Caco-2 (cell line): ENCODE measurements at places on chromosomes 12 and 14.

GRCh38 chr14:94376108-94376975 lies 12.1 kb downstream of the SERPINA1 start:
- DNase-seq, result no peak

DNA sequence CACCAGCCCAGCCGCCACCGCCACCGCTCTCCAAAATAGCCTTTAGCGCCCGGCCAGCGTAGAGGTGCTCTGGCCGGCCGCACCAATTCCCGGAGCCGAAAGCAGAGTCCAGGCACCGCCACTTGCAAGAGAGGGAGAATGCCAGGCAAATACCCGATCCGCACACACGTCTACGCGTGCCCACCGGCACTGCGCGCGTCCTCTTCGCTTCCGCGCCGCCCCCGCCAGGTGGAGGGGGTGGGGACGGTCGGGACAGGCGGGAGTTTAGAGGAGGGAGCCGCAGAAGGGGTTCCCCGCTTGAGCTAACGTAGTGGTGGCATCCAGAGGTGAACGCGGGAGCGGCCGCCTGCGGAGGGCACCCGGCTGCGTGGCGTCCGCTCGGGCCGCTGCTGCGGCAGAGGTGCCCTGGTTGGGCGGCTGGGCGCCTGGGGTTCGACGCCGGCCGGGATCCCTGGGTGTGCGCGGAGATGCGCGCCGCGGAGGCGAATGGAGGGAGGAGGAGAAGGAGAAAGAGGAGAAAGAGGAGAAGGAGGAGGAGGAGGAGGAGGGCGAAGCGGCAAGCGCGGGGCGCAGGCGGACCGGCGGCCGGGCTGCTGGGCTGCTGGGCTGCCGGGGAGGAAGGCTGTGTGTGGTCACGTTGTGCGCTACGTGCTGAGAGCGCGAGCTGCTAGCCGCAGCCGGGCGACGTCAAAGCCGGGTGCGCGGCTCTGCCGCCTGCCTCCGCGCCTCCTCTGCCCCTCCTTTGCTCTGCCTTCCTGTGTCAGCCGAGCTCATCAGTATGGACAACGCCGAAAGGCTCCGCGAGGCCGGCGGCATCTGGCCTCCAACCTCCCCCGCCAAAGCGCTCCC lies at the start of gene MDGA2:
Gene MDGA2 (minus strand): TSS at position 140 of the 849 bp plus-strand sequence.
- DNase-seq, result no peak

DNA sequence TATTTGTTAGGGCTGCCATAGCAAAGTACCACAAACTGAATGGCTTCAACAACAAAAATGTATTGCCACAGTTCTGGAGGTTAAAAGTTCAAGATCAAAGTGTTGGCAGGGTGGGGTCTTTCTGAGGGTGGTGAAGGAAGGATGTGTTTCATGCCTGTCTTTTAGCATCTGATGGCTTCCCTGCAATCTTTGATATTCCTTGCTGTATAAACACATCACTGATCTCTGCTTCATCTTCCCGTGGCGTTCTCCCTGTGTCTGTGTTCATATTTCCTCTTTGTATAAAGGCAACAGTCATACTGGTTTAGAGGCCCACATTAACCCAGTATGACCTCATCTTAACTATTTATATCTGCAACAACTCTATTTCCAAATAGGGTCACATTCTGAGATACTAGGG lies 167.5 kb downstream of the BTG1 start:
- no peak for DNase-seq

DNA sequence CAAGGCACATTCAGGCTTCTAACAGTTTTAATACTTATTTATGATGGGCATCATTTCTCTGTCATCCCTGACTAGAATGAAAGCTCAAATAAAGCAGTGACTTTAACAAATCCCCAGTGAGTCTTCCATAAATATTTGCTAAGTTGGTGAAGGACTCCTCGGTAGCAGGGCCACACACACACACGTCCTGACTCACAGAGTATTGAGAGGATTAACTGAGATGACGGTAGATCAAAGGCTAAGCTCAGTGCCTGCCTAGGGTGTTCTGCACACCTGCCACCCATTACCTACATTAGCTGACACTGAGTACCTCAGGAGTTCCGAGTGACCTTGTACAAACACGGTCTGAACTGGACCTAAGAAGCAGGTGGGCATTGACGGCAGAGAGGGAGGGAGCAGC lies 197.3 kb upstream of the SFSWAP start:
- DNase-seq, result peak; percentile 12

DNA sequence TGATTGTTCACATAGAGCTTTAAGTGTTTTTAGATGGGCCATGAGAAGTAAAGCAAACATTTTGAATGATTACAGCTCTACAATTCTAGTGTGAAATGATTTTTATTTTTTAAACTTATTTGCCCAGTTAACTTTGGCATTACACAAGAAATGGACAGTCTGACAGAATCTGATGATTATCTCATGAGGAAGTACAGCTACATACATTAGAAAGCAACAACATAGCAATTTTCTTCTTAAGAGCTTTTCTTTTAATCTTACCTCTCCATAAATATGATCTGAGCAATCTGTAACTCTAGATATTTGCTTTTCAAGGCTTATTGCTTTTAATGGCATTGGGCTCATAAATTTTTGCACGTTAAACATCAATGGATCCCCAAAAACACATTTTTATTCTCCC lies 26.5 kb upstream of the PPP1R12A start:
- DNase-seq, result no peak

DNA sequence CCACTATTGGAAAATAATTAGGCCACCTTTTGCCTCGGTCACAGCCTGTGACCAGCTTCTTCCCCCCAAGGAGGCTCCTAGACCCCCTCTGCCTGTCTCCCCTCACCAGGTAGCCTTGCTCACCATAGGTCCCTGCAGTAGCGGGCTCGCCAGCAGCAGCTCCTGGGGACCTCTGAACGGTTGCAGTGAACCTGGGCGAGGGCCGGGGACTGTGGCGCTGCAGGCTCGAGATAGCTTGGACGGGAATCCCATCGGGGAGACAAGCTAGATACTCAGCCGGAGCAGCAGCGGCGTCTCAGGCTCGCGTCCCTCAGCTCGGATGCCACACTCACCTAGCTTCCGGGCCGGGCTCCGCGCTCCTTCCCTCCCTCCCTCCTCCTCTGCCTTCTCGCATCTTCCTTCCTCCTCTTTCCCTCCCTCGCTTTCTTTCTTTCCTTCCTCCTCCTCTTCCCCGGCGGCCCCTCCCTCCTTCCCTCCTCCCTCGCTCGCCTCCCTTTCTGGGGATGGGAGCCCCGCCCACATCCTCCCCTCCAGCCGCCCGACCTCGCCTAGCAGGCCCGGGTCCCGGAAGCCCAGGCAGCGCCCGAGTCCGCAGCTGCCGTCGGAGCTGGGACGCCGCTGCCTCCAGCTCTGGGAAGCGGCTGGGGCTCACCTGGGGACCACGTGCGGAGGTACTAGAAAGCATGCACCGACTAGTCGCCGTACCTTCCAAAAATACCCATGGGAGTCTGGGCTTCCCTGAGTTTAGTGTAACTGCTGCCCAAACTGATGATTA lies at the start of gene BMP4:
Gene BMP4 (minus strand): TSS at position 399 of the 775 bp plus-strand sequence. CDS start 4,603 bp downstream, outside the sequence.
- peak; percentile 94 for DNase-seq

DNA sequence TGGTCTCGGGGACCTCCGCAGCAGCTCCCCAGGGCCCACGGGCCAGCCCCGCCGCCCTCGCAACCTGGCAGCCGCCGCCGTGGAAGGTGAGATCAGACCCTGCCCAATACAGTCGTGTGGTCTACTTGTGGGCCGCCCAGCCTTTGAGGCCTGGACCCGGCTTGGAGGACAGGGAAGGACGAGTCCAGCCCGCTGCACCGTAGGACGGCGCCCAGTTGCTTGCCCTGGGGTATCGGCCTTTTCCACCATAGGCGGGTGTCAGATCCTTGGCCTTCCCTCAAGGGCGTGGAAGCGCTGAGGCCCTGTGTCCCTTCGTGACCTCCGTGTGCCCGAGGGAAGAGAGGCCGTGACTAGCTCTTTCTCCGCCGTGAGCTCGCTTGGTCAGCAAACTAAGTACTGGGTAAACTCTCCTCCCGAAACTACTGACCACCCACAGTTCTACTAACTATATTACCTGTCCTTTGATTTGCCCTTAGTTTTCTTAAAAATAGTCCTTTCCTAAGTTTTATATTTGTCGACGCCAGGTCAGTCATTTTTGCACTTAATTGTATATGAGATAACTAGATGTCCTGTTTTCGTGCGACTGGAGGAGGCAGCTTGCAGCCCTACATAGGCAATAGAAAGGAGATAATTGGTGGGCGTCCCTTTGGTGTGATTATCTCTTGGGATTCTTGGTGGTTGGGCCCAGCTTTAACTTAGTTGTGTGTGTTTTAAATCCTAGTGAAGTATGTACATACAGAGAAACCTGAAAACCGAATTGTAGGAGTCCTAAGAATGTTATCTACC lies 757 bp downstream of the SLC25A3 start:
- DNase-seq, result peak; percentile 37

GRCh38 chr14:33045760-33046159 lies 107.1 kb downstream of the NPAS3 start:
- no peak for DNase-seq

GRCh38 chr12:128789356-128789929 lies 34.3 kb downstream of the SLC15A4 start:
- no peak for DNase-seq

DNA sequence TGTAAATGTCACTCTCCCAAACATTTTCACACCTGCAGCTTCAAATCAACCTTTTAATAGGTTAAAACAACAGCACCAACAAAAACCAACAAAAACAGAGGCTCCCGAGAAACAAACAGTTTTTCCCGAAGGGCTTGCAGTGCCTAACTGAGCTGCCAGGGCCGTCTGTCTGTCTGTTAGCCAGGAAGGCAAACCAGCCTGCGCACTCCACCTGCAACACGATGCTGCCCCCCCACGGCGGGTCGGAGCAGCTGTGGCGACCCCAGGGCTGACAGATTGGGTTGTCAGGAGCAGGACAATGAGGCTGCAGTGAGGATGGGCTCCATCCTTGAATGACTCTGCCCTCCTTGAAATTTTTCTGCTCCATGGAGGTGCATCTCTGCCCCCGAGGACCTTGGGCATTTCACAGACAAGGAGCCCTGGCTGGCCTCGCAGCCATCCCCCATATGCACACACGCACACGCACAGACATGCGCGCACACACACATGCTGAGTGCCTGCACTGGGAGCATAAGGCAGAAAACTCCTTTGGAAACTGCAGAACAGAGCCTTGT lies 2.6 kb downstream of the RTL1 start:
- DNase-seq, result peak; percentile 79

GRCh38 chr14:100967930-100968329 lies 64.4 kb upstream of the RTL1 start:
- no peak for DNase-seq

DNA sequence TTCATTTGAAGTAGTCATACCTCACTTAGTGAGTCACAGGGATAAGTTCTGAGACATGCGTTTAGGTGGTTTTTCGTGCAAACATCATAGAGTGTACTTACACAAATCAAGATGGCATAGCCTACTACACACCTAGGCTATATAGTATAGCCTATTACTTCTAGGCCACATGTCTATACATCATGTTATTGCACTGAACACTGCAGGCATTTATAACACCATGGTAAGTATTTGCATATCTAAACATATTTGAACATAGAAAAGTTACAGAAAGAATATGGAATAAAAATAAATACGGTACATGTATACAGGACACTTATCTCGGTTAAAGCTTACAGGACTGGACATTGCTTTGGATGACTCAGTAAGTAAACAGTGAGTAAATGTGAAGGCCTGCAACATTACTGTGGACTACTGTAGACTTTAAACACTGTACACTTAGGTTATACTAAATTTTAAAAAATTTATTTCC lies 670.6 kb downstream of the SLC16A7 start:
- no peak for DNase-seq

DNA sequence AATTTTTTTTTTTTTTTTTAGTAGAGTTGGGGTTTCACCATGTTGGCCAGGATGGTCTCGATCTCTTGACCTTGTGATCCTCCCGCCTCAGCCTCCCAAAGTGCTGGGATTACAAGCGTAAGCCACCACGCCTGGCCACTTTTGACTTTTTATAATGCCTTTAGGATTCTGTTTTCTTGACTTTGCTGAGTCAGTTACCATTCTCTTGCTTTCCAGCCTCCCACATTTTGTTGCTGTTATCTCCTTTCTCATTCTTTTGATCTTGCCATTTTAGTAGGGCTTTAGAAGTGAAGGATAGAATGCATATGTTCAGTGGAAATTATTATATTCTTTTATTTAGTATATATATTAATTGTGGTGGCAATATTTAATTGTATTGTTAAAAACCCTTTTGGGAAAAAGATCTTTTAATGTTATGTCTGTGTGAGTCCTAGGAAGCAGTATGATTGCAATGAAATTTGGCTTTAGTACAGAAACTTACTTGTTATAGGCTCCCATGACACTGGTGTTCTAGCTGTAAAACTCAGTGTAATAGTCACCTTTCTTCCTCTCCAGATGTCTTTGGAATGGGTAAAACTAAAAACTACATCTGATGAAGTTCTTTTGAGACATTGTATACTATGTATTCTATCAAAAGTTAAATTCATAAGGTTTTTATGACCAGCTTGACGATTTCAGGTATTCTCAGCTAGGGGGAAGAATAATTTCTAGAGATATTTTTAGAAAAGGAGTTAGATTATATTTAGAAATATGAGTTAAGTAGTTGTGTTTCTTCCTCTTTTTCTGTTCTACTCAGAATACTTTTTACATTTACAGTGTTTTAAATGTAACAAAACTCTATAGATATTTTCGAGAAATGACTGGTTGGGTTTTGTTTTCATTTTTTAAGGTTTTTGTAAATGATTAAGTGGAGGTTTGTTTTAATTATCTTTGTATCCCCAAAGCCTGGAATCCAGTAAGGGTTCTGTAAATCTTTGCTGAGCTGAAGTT lies 74.7 kb downstream of the APAF1 start:
- DNase-seq, result no peak

GRCh38 chr12:33476058-33476457 lies 36.4 kb upstream of the SYT10 start:
- DNase-seq, result no peak

- no peak for DNase-seq
Measured at GRCh38 chr12:7966563-7966962, 30.6 kb upstream of the SLC2A3 start.

DNA sequence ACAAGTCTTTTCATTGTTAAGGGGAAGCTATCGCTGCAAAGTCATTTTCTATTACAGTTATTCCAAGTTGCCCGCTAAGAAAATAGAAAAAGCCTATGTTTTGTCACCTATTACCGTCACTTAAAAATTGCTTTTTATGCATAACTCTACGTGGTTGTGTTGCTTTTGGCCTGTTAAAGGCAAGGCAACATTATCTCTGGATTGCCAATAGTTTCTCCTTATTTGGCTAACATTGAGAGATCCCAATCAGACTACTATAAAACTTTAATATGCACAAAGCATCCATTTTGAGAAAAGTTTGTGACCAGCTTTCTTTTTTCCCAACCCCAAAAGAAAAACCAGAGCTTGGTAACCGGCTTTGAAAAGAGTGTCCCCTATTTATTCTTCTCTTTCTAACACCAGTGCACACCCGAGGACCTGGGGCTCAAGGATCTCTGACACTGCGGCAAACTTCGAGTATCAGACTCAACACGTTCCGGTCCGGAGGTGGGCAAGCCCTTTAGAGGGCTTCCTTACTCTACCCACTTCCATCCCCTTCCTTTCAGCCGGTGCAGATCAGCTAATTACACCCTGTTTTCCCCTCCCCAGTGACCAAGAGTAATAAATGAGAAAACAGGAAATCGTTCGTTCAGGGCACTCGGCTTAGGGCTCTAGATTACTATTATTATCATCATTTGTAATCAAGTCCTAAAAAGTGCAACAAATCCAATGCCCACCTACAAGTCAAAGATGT lies 1.2 kb downstream of the PPP1R12A start:
- DNase-seq, result no peak
